ENCODE measurements at places on chromosomes 6 and 20.

DNA sequence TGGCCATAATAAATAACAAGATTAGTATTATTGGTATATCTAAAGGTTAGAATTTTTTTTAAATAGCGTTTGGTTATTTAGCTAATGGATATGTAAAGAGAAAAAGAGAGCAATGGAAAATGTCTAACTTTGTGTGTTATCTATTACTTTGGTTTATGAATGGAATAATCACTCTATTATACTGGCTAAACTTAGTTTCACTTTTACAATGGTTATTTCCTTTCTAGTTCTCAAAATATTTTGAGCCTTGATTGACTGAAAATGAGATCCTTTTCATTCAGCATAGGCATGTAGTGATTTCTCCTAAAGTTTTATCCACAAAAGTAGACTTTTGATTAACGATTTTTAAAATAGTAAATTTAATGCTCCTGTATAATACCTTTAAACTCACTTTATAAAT is 51.6 kb upstream of the MLIP start:
- no peak for DNase-seq

- DNase-seq, result no peak
Measured at GRCh38 chr20:49230561-49231133, 11.4 kb downstream of the DDX27 start.

- no peak for DNase-seq
Measured at GRCh38 chr20:61628901-61629601, 377.0 kb downstream of the CDH4 start.

DNA sequence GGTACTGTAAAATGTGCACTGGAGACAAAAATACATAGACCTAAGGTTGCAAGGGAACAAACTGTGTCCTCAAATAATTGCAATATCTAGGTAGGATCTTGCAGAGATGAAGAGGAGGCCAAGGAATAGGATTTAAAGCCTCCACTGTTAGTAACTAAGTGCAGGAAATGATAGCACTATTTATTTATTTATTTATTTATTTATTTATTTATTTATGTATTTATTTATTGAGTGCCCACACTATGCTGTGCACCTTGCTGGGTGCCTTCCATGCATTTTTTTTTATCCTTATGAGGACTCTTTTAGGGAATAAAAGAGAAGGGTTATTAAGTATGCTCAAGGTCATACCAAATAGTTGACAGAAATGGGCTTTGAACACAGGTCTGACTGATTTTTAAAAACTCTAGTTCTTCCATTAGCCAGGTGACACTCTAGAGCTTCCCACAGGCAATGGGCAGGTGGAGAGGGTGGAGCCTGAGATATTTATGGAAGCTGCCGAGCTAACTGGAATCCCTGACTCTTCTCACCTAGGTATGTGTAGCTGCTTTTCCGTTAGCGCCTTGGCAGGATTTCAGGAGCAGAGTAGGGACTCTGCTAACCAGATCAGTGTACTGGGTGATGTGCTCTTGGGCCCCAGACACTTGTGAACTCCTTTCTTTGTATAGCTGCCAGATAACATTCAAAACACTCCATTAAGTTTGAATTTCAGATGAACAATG is 12.8 kb upstream of the NUP153 start:
- DNase-seq, result no peak

- DNase-seq, result no peak
Measured at GRCh38 chr6:134806180-134806798, 143.6 kb downstream of the ALDH8A1 start.

Measured in stimulated activated CD4-positive, alpha-beta T cell treated with anti-CD3 and anti-CD28 coated beads, Interleukin-1b, Interleukin-23, amount 100 ng/mL, for 1 hour (primary cell).